ENCODE measurements at places on chromosomes 1 and 21. TPM values are rescaled to one million over a fixed set of nuclear protein-coding genes. Genes with fewer than 3 reads are reported as not detected.

MIXL1 gene
- polyA plus RNA-seq = not detected

IL20 gene
- polyA plus RNA-seq = not detected

IL12RB2 gene
- polyA plus RNA-seq = not detected

TRIM58 gene
- 0.87 TPM for polyA plus RNA-seq

MYBPH gene
- polyA plus RNA-seq = not detected

CNIH3 gene
- polyA plus RNA-seq = 1.4 TPM

ALDH9A1 gene
- 42.8 TPM for polyA plus RNA-seq

SH3BGRL3 gene
- 543 TPM for polyA plus RNA-seq

GRCh38 chr1:67726224-67726623 is 41.2 kb downstream of the GADD45A start:
- DNase-seq = no peak

DNA sequence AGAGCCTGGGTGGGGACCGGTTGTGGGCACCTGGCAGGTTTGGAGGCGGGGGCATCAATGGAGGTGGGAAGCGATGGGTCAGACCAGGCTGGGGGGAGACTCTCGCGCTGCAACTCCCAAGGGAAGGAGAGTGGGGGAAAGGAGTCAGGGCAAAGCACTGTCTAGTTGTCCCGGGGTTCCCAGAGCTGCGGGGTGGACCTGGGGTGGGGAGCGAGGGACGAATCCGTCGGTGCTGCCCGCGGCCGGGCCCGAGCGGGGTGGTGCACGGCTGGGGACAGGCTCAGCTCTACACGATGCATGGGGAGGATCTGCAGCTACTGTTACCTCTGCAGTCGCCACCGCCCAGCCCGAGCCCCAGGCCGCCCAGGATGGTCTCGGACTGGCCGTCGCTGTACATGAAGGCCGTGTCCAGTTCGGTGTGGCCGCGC is 427 bp downstream of the AKR7A2 start:
- peak; percentile 75 for DNase-seq

- DNase-seq = no peak
These were observed 5.9 kb upstream of the TAGLN2 start for GRCh38 chr1:159931101-159931794.

DNA sequence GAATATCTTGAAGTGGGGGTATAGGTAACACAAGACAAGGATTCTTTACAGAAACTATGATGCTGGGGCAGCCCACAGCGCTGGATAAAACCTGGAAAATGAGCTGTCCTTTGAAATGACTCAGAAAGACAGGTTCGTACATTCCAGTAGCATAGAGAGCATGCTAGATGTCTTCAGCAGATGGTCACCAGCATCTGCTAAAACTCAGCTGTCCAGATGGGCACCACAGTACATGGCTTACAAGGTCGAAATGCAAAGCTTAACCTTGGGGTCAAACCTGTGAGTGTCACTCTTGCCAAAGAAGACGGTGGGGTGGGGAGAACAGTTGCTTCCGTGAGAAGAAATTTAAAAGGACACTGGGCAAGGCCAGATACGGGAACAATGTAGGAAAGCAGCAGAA is 41.3 kb upstream of the TRIM45 start:
- no peak for DNase-seq

- no peak for DNase-seq
These were observed 56.9 kb upstream of the RGS1 start for GRCh38 chr1:192518700-192519099.

- DNase-seq = peak; percentile 70
These were observed 47.1 kb downstream of the COL6A1 start for GRCh38 chr21:46028573-46029091.

GRCh38 chr1:176670853-176671252 is 207.9 kb downstream of the PAPPA2 start:
- no peak for DNase-seq

DNA sequence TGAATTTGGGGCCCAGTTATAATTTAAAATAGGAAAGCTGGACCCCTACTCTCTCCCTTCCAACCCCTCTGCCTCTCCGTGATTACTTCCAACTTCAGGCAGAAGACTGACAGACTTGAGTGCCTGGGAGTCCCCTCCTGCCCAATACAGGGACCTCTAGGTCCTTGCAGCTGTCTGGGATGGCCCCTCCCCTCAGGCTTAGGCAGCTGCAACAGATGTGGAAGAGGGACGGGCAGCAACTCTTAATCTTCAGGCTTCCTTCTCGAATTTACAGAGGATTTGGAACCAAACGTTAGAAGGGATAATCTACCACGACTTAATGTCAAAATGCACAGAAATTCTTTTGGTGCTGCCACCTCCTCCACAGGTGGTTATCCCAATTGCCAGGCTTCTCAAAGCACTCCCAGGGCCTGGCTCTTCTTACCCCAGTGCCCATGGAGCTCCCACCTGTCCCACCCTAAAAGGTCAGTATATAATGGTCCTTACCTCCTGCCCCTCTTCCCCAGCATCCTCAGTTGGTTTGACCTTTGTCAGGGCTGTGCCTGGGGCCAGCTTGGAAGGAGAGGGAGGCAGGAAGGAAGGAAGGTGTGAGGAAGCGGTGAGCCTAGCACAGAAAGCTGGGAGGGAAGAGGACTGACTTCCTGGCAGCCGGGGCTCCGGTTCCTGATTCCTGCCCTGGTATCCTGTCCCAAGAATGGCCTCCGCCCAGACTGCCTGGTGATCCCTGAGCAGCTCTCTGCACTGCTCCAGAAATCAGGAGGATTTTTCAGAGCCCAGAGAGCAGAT is 2.8 kb downstream of the PEA15 start:
- no peak for DNase-seq

- no peak for DNase-seq
These were observed 1.7 kb downstream of the BACE2 start for GRCh38 chr21:41169701-41170100.

- DNase-seq = peak; percentile 84
These were observed 8.9 kb upstream of the CELSR2 start for GRCh38 chr1:109240158-109241152.

- no peak for DNase-seq
These were observed 27.5 kb downstream of the CEP170 start for GRCh38 chr1:243227622-243228021.

GRCh38 chr1:31881688-31882000 is 56.5 kb downstream of the PTP4A2 start:
- no peak for DNase-seq

DNA sequence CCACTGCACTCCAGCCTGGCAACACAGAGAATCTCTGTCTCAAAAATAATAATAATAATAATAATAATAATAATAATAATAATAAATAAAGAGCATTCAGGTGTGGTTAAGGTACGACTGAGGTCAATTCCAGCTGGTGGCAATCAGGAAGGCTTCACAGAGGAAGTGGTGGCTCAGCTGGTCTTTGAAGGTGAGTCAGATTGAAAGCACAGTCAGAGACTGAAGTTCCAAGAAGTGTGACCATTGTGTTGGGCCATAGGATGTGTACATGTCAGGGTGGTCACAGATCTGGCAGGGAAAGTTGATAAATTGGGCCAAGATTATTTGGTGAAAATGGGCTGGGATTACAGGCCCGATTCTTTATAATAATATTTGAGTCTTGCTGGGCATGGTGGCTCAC is 31.0 kb upstream of the MED18 start:
- no peak for DNase-seq

- DNase-seq = no peak
These were observed 39.1 kb downstream of the SPSB1 start for GRCh38 chr1:9331558-9332346.

GRCh38 chr1:193356249-193356648 is 169.8 kb upstream of the B3GALT2 start:
- DNase-seq = no peak

- DNase-seq = no peak
These were observed 2.2 kb upstream of the G0S2 start for GRCh38 chr1:209672705-209673630.

- DNase-seq = no peak
These were observed 872 bp upstream of the PINK1 start for GRCh38 chr1:20632386-20632785.

GRCh38 chr1:155125946-155126555 is 1.6 kb upstream of the EFNA1 start:
- peak; percentile 89 for DNase-seq

- no peak for DNase-seq
These were observed 32.9 kb downstream of the VWA5B1 start for GRCh38 chr1:20323613-20323920.

GRCh38 chr1:154992721-154993571 is 440 bp upstream of the LENEP start:
- no peak for DNase-seq

- DNase-seq = no peak
These were observed 152.2 kb downstream of the S1PR1 start for GRCh38 chr1:101388904-101389546.

GRCh38 chr1:213973129-213973528 is 14.6 kb upstream of the PROX1 start:
- DNase-seq = no peak
